ENCODE measurements at places on chromosomes 11 and 22.

- no peak for DNase-seq
Measured at GRCh38 chr11:111978028-111978771, 41.1 kb downstream of the DIXDC1 start.

DNA sequence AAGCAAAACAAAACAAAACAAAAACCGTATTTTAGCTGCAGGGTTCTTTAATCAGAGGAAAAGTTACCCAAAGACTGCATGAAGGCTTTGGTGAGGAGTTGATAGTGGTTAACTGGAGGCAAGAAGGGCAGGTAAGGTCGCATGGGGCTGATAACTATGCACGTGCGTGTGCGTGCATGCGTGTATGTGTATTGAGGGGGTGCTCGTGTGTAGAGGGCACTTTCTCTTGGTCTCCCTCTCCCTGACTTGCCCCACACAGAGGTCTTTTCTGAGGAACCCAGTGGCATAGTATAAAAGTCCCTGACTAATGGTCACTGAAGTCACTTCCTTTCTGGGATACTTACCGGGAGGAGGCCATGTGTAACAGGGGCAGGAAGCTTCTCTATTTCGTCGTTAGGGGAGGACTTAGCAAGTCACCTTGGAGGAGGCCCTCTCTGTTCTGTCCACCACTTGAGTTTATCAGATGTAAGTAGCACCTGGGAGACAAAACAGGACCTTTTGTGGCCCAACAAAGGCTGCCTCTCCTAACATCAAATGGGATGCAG is 20.1 kb upstream of the FCHSD2 start:
- no peak for DNase-seq

- peak; percentile 36 for DNase-seq
Measured at GRCh38 chr11:2186669-2187279, 15.2 kb upstream of the TH start.

GRCh38 chr11:74282914-74283371 is 28.5 kb downstream of the P4HA3 start:
- no peak for DNase-seq

GRCh38 chr11:114566276-114566675 is 6.6 kb upstream of the NXPE1 start:
- DNase-seq: no peak

- DNase-seq: no peak
Measured at GRCh38 chr11:12968101-12968500, 41.0 kb upstream of the RASSF10 start.

DNA sequence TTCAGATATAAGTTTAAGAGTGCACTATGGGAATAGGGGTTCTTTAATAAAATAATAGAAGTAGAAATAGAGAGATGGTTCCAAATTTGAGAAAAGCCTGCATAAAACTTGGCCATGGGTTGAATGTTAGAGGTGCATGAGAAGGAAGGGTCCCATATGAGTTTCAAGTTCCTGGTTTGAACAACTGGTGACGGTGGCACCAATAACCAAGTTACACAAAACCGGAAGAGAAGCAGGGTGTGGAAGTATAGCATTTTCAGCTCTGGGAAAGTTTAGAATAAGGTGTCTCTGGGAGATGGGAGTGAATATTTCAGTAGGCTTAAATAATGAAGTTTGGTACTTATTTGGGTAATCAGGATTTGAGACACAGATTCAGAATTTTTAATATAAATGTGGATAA is 2.4 kb downstream of the CASP1 start:
- DNase-seq: no peak

GRCh38 chr22:40050258-40050657 is 55.5 kb downstream of the FAM83F start:
- no peak for DNase-seq

DNA sequence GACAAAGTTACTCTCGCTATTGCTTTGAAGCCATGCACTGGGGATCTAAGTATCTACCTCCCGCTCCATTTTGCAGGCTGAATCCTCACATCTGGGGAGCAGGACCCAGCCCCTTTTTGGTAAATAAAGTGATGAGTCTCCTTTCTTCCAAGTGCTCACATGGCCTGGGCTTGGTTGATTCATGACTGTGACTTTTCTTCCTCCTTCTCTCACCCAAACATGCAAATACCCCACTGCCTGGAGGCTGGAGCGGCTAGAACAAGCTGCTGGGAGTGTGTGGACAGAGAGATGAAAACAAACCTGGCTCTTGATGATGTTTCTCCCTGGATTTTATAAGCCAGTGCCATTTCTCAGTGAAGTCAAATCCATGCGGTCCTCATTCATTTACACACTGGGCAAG is 72.7 kb downstream of the TRIM29 start:
- no peak for DNase-seq

- DNase-seq: no peak
Measured at GRCh38 chr11:34483106-34483874, 30.3 kb downstream of the ELF5 start.

DNA sequence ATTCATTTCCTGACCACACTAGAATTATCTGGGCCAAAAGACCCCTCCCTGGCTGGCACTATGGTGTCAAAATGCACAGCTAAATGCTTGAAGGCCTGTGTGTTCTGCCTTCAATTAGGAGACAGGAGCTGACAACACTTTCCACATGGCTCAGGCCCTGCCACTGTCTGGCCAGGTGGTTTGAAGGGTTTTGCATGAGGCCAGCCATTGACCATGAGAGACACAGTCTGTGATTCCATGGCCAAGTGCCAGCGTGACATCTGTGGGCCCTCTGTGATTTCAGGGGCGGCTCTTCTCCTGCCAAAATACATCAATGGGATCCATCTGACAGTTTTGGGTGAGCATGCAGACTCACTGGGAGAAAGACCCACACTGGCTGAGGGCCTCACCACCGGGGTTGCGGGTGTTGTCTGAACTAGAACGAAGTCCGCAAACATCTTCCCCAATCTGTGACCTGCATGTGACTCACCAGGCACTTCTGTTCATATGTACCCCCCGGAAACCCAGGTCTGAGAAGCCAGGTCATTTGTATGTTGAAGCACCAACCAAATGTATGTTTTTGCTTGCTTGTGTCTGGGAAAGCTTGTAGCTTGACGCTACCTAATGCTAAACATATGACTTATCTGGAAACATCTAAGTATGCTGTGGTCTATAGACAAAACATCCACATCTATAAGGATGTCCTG is 20.7 kb upstream of the NAV2 start:
- no peak for DNase-seq

- DNase-seq: no peak
Measured at GRCh38 chr22:20602609-20603164, 95.3 kb downstream of the MED15 start.

GRCh38 chr11:134532131-134532920 is 120.3 kb upstream of the B3GAT1 start:
- no peak for DNase-seq

- no peak for DNase-seq
Measured at GRCh38 chr11:131146827-131147490, 223.5 kb upstream of the NTM start.

GRCh38 chr11:34585735-34586487 is 35.0 kb upstream of the EHF start:
- DNase-seq: peak; percentile 28

- DNase-seq: no peak
Measured at GRCh38 chr11:112235750-112236390, 9.6 kb downstream of the PTS start.

DNA sequence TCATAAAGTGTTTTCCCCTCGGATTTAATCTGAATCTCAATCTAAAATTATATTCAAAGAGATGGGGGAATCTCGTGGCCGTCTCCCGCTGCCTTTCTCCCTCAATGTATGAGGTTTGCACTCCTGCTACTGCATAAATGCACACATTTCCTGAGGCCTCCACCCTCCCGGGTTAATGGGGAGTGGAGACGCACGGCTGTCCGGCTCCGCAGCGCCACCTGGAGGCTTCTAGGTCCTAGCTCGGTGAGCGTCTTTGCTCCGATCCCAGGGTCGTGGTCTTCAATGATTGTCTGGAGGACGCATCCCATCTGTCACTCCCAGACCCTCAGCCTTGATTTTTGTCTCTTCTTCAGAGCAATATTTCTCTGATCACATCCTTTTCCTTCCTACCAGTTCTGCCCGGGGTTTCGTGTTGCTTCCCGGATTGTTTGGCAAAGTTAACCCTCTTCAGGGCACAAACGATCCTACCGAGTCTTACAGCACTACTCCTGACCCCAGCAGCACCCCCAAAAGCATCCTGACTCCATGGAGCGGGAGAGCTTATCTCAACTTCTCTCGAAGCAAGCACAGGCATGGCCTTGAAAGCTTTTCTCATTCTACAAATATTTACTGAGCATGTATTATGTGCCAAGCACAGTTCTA is at the start of gene LMO1:
LMO1 (minus strand) TSS at position 110 of the 642 bp plus-strand sequence. CDS start 516 bp downstream, outside the sequence.
- DNase-seq: peak; percentile 59

GRCh38 chr11:93861808-93862207 is 11.4 kb upstream of the VSTM5 start:
- DNase-seq: no peak

DNA sequence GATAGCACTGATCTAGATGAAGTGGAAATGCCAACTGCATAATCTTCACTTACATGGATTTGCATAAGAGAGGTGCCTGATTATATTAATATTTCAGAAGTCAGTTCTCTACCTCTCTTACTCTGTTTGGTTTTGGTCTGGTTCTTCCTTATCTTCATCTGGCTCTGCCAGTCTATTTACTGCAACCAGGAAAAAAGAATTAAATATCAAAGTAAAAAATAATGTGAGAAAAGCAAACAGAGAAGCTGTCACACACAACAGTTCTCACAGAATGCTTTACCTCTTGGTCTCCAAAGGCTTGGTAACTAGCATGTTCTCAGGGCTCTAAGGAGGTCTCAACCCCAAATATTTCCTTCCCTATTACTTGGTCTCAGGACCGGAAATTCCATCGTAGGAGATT is 6.7 kb downstream of the VSIG10L2 start:
- DNase-seq: no peak

GRCh38 chr22:40261783-40262182 is 84.1 kb downstream of the TNRC6B start:
- DNase-seq: no peak

DNA sequence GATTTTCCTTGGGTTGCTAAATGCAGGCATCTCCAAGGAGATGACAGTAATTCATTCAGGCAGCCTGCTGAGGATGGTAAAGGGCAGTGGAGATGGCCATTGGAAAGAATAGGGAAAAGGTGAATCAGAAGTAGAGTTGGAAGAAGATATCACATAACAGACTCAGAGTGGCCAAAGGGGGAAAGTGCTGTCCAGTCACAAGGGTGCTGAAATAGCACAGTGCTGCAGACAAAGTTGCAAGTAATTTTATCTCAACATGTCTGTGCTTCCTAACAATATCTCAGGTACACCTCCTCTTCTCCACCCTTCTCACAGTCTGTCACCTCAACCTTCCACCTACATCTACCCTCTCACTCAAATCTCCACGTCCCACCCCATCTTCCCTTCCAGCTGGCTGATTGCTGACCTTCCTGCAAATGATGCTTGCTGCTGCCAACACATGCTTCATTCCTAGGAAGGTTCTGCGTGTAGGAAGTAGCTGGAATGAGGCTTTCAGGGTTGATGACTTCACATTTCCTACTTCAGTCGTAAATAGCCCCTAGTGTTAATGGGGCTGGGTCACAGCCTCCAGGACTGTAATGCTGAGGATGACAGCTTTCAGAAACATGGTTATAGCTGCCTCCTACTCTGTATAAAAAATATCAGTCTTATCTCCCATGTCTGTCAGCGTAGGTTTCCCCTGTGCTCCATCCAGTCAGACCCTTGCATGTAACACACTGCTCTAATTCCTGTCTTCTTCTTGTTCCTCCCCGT is 123.9 kb downstream of the CTNND1 start:
- DNase-seq: no peak

DNA sequence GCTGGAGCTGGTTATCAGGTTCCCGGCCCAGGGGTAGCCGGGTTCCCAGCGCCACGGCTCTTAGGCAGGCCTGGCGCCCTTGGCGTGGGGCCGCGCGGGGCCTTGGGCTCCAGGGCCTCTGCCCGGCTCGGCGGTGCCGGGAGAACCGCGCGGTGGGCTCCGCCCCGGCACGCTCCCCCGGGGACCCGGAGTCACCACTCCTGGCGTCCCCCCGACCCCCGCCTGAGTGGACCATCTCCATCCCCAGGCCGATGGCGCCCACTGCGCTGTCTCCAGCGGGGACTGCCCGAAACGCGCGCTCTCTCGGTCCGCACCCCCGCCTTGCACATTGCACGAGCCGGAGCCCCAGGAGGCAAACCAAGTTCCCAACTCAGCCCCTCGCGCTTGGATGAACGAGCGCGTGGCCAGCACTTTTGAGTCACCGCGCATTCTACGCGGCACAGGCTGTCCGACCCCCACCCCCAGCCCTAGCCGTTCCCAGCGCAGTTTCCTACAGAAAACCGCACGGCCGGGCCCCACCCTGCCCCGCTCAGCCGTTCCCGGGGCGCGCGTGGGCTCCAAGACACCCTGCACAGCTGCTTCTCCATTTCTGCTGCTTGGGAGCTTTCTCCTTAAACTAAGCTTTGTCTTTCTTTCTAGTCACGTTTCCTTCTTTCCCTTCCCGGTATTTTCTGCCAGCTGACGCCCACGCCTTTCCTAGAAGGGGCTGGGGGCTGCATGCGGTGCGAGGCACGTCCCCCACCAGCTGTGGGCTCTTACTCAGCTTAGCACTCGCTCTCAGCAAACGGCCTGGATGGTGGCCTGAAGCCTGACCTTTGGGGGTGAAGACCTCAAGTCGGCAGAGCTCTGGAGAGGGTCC is 650 bp upstream of the CHID1 start:
- peak; percentile 36 for DNase-seq

- no peak for DNase-seq
Measured at GRCh38 chr11:88167853-88168252, 7.4 kb downstream of the RAB38 start.

- no peak for DNase-seq
Measured at GRCh38 chr11:76962583-76963416, 71.4 kb upstream of the B3GNT6 start.

- DNase-seq: no peak
Measured at GRCh38 chr11:110455718-110456117, 26.0 kb downstream of the FDX1 start.

Data from KG1 (cell line).